ENCODE measurements at places on chromosomes 11 and 22.
A peak's percentile ranks its signal among the peaks of the same experiment; 100 is the strongest.

GRCh38 chr11:107750313-107750712 is 38.5 kb upstream of the SLN start:
- H3K36me3 ChIP-seq = no peaks in the 10 kb centered on the region
- DNase-seq = no peak
- no peak overlapping the region for H3K27ac ChIP-seq
- H3K4me3 ChIP-seq = no peak overlapping the region
- peaks cover 86% of the 10 kb centered on the region for H3K27me3 ChIP-seq

- H3K36me3 ChIP-seq = no peaks in the 10 kb centered on the region
- no peaks in the 10 kb centered on the region for H3K4me1 ChIP-seq
- no peak overlapping the region for H3K4me3 ChIP-seq
- no peak for DNase-seq
- H3K27ac ChIP-seq = no peak overlapping the region
- H3K27me3 ChIP-seq = peaks cover 50% of the 10 kb centered on the region
These were observed 37.2 kb upstream of the GRAMD1B start for GRCh38 chr11:123392844-123393243.

DNA sequence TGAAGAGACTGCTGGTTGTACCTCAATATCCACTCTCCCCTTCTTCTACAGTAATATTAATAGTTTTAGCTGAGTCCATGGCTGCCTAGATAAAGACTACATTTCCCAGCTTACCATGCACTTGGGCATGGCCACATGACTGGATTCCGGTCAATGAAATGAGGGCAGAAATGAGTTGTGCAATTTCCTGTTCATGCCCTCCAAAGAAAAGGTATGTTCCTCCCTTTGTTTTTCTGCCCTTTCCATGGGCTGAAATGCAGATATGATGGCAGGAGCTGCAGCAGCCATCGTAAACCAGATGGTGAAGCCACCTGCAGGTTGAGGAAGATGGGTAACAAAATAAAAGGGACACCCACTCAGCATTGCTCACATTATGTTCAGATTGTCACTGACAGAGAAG is 15.3 kb upstream of the ELFN2 start:
- H3K4me1 ChIP-seq = no peaks in the 10 kb centered on the region
- no peaks in the 10 kb centered on the region for H3K27me3 ChIP-seq
- DNase-seq = peak; percentile 63

GRCh38 chr11:106399076-106399511 is 321.6 kb downstream of the AASDHPPT start:
- DNase-seq = peak; percentile 92
- no peaks in the 10 kb centered on the region for H3K27me3 ChIP-seq
- H3K4me3 ChIP-seq = no peak overlapping the region
- H3K4me1 ChIP-seq = peaks cover 21% of the 10 kb centered on the region
- peak overlapping the region; percentile 70 for H3K27ac ChIP-seq
- H3K36me3 ChIP-seq = no peaks in the 10 kb centered on the region

DNA sequence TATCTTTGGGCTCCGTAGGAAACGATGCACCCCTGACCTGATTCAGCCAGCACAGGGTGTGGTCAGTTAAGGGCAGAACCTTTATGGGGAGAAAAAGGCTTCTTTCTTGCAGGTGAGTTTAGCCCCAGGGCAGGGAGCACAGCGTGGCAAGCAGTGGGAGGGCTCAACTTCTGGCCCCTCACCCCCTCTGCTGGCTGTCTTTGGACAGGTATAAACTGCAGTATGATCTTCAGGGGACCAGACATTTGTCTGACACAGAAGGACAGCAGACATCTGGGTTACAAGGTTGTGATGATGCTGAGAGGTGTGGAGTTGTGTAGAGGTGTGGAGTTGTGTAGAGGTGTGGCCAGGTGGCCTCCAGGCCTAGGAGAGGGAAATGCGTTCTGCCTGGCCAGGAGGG is 324.0 kb upstream of the PLET1 start:
- H3K27ac ChIP-seq = no peak overlapping the region
- no peak overlapping the region for H3K4me3 ChIP-seq
- no peaks in the 10 kb centered on the region for H3K36me3 ChIP-seq
- no peaks in the 10 kb centered on the region for H3K27me3 ChIP-seq
- no peaks in the 10 kb centered on the region for H3K4me1 ChIP-seq

DNA sequence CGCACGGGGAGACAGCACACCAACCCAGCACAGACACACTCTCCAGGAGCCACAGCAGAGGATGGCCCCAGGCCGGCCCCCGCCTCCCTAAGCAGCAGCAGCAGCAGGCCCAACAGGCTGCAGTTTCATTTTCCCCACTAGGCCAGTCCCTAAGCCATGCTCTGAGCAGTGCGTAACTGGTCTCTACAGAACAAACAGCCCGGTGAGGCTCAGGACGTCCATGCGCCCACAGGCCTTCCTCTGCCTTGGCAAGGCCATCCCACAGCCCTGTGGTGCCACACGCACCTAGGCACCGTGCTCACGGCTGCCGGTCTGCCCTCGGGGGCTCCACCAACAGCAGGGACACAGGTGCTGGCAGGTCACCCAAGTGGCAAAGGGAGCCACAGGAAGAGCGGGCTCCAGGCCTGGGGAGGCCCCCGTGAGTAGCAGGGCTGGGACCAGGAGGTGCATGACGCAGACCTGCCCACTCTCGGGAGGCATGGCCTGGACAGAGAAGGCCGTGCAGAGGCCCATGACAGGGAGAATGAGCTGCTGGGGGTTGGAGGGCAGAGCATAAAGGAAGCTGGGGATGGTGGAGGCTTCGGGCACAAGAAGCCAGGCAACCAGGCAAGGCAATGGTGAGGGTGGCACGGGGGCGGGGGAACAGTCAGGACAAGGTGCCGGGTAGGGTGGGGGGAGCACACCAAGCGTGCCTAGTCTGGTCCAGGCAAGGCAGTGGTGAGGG is 1.4 kb upstream of the MOB2 start:
- H3K4me3 ChIP-seq = no peak overlapping the region
- no peak overlapping the region for H3K27ac ChIP-seq
- H3K36me3 ChIP-seq = no peaks in the 10 kb centered on the region
- DNase-seq = no peak

DNA sequence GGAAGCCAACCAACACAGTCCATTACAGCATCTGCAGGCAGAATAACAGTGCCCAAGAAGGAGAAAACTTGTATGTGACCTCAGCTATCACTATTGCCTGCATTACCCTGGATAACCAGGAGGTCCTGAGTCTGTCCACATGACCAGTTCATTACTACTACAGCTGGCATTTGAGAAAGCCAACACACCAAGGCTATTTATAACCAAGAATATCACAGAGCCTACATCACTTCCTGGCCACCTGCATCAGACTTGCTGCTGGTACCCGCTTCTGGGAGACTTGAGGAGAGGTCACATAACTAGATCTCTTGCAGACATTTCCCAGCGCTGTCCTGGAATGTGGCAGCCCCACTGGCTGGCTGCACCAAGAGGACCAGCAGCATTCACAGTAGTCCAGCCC is 11.1 kb upstream of the OR56B4 start:
- no peak overlapping the region for H3K4me3 ChIP-seq
- no peaks in the 10 kb centered on the region for H3K4me1 ChIP-seq
- H3K36me3 ChIP-seq = no peaks in the 10 kb centered on the region
- DNase-seq = no peak
- peaks cover 17% of the 10 kb centered on the region for H3K27me3 ChIP-seq

DNA sequence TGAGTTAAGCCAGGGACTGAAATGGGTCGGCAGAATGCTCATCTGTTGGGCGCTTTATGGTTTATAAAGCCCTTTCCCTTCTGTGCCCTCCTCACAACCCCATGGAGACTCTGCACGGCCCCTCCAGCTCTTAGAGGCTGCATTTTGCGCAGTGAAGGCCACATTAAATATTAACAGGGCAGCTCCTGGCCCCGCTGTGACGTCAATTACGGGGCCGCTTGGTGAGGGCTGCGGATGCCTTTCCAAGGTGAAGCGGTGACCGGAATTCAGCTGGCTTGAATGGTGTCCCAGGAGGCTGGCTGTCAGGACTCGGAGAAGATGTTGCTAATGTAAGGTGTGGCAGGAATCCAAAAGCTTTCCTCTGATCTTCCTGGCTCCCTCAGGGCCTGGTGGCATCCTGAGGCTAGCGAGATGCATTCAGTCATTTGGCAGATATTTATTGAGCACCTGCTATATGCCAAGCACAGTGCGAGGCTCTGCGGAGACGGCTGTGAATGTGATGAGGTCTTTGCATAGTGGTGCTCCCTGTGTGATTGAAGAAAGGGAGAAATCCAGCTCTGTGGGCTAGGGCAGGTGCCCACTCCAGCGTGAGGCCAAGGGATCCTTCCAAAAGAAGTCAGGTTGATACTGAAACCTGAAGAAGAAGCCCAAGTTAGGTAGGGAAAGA is 10.4 kb upstream of the YWHAH start:
- no peak for DNase-seq
- H3K4me3 ChIP-seq = no peak overlapping the region
- peaks cover 18% of the 10 kb centered on the region for H3K27me3 ChIP-seq
- H3K27ac ChIP-seq = no peak overlapping the region
- no peaks in the 10 kb centered on the region for H3K4me1 ChIP-seq

- peaks cover 5% of the 10 kb centered on the region for H3K4me1 ChIP-seq
- H3K36me3 ChIP-seq = peaks cover 69% of the 10 kb centered on the region
- DNase-seq = no peak
- H3K4me3 ChIP-seq = no peak overlapping the region
- H3K27ac ChIP-seq = no peak overlapping the region
These were observed 109.2 kb upstream of the GAL start for GRCh38 chr11:68575025-68575665.

GRCh38 chr11:120268686-120269085 is 28.7 kb downstream of the POU2F3 start:
- no peaks in the 10 kb centered on the region for H3K4me1 ChIP-seq
- H3K4me3 ChIP-seq = no peak overlapping the region
- peaks cover 41% of the 10 kb centered on the region for H3K27me3 ChIP-seq
- no peaks in the 10 kb centered on the region for H3K36me3 ChIP-seq
- no peak for DNase-seq

- H3K4me3 ChIP-seq = no peak overlapping the region
- H3K4me1 ChIP-seq = peaks cover 3% of the 10 kb centered on the region
- no peak overlapping the region for H3K27ac ChIP-seq
These were observed 1147.1 kb upstream of the TENM4 start for GRCh38 chr11:80587906-80588305.

DNA sequence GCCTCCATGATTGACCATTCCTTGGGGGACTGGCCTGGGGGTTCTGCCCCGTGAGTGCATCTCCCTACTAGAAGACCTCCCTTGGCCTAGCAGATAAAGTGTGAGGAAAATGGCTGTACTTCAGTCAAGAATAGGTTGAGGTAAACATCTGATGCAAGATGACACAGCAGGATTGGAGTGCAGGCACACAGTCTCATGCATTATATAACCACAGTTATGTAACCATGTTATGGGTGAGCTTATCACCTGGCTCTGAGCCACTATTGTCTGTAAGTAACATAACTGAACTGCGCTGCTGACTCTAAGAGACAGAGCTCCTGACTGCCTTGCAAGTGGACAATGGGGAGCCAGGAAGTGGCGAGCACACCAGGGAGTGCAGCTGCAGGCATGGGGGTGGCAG is 378.7 kb upstream of the ANO5 start:
- DNase-seq = peak; percentile 18
- H3K27ac ChIP-seq = no peak overlapping the region
- no peaks in the 10 kb centered on the region for H3K4me1 ChIP-seq
- no peak overlapping the region for H3K4me3 ChIP-seq
- H3K27me3 ChIP-seq = no peaks in the 10 kb centered on the region

DNA sequence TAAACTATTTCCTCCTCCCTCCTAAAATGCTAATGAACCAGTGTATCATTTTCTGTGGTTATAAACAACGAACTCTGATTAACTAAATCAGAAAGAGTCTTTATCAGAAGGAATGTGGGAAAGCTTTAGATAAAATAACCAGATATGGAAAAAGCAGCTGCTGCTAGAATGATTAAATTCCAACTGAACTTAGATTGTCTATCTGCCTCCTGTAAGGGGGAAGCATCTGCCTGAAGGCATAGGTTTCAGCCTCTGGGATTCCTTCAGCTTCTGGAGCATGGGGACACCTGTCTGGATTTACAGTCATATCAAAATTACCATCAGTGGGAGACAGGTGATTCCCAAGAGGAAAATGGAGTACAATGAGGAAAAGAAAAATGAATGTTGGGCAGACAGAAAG is 1095.5 kb upstream of the CCDC90B start:
- no peaks in the 10 kb centered on the region for H3K36me3 ChIP-seq
- no peak overlapping the region for H3K4me3 ChIP-seq

DNA sequence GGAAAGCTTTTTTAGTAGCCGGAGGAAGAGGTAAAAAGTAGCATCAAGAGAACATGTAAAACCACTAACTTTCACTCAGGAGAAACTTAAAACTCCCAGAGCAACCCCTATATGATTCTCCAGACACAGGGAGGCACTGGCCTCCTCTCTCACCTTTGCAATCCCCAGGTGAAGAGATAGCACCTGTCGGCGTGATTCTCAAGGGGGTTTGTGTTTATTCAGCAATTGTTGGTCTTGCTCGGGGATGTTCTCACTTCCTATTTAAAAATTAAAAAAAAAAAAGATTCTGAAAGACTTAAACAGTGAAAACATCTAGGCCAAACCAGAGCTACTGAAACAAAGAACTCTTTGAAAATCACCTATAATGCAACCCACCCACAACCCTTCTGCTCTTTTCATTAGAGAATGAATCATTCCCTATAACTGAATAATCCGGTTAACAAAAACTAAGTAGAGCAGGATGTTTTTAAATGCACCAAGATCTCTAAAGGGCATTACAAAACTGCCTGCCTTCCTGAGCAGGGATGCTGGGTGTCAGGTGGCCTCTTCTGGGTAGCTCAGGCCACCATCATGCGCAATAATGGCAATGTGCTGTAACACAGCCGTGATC is 24.9 kb downstream of the DHCR7 start:
- H3K36me3 ChIP-seq = no peaks in the 10 kb centered on the region
- peaks cover 15% of the 10 kb centered on the region for H3K4me1 ChIP-seq
- no peaks in the 10 kb centered on the region for H3K27me3 ChIP-seq
- no peak overlapping the region for H3K27ac ChIP-seq
- no peak for DNase-seq
- H3K4me3 ChIP-seq = no peak overlapping the region

DNA sequence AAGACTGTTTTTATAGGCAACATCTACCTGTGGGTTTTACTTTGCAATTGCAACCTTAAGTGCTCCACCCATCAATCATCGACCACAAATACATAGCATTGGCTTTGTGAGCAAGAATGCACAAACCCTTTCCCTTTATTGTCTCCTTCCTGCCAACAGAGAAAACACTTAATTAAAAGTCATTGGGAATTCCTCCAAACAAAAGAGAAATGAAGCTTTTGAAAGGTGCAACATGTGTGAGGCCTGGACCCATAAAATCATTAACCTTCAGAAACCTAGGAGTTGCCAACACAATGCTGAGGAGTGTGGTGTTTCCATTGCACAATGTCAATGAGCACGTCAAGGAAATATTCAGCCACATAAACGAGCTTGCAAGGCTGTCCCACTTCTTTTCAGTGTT is 223.2 kb downstream of the BLID start:
- peak; percentile 72 for DNase-seq
- H3K27me3 ChIP-seq = no peaks in the 10 kb centered on the region
- H3K4me1 ChIP-seq = peaks cover 67% of the 10 kb centered on the region
- no peak overlapping the region for H3K27ac ChIP-seq

DNA sequence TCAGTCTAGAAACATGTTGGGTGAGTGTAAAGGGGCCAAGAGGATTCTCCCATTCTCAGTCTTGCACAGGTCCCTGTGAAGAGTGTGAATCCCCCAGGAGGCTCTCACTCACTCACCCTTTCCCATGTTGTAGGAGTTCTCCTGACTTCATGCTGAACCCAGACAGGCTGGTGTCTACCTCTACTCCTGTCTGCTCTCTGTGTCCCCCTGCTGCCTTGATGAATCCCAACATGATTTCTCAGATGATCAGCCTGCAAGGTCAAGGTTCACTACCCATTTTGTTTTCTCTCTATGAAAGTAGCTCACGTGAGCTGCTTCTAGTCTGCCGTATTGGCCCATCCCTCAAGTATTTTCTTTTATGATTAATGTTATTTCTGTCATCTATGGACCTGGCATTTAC is 500.6 kb downstream of the ETS1 start:
- no peak overlapping the region for H3K27ac ChIP-seq
- DNase-seq = no peak
- H3K27me3 ChIP-seq = no peaks in the 10 kb centered on the region
- H3K4me1 ChIP-seq = peaks cover 12% of the 10 kb centered on the region

All from MCF 10A (cell line).